CD8-positive, alpha-beta T cell (primary cell): ENCODE measurements at places on chromosomes 7 and 10.

- no peak for DNase-seq
These were observed 54.3 kb upstream of the KCND2 start for GRCh38 chr7:120218712-120219111.

- DNase-seq = no peak
These were observed 11.1 kb upstream of the ENO4 start for GRCh38 chr10:116838143-116838725.

DNA sequence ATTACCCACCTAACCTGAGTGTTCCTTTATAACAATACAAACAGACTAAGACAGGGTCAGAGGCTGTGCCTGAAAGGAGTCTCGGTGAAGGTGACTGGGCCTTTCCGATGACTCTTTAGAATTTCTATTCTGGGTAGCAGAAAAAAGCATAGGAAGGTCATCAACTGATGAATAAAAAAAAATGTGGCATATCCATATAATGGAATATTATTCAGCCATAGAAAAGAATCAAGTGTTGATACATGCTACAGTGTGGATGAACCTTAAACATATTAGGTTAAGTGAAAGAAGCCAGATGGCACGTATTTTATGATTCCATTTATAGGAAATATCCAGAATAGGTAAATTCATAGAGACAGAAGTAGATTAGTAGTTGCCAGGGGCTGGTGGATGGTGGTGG is 83.4 kb downstream of the LRMDA start:
- DNase-seq = no peak

- no peak for DNase-seq
These were observed 36.4 kb downstream of the CUBN start for GRCh38 chr10:17092986-17093803.

GRCh38 chr7:74051193-74051592 is 23.2 kb downstream of the ELN start:
- DNase-seq = no peak

- no peak for DNase-seq
These were observed 113.3 kb downstream of the ARHGAP22 start for GRCh38 chr10:48491392-48492139.

- no peak for DNase-seq
These were observed 1.7 kb downstream of the KLF6 start for GRCh38 chr10:3783316-3783681.

DNA sequence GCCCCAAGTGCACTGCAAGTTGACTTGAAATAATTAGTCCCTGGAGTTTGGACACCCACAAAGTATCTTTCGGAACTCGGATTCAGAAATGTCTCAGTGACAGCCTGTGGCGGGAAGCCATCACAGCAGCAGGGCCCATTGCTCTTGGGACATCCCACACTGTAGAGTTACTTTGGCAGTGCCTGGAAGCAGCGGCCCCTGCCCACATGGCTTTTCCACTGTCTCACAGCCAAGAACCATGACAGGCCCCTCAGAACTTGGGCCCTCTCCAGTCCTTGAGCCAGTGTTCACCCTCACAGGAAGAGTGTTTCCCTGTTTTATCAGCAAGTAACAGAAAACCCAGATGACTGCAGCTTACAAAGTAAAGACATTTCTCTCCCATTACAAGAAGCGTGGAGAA is 477.0 kb upstream of the GALNT17 start:
- no peak for DNase-seq

GRCh38 chr7:1817061-1817712 is 147.1 kb downstream of the ELFN1 start:
- DNase-seq = no peak

DNA sequence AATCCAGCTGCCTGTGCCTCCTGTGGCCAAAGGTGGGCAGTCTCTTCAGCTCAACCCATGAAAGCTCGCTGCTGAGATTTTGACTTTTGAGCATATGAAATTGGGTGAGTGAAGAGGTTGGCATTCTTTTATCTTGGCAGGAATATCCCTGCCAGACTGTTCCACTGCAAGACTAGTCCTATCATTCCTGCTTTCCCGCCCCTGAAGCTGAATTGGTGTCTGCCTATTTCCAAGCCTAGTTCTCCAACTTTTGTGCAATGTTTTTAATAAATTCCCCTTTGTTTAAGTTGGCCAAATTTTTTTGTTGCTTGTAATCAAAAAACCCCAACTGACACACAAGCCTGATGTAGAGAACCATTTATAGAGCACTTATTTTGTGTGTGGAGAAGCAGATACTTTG is 34.8 kb upstream of the BICC1 start:
- no peak for DNase-seq

DNA sequence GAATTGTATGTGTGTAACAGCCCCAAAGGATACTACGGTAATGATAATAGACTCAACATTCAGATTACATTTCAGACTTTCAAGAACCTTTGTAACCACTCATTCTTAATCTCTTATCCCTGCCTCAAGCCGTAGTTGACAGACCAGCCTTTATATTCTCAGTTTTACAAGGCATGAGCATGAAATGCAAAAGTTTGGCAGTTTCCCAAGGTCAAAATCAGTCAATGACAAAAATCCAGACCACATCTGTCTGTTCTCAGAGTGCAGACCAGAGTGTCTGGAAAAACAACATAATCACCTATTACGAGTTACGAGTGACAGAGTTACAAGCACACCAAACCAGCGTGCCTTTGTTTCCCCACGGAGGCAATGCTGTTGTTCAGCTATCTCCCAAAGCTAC is 178.6 kb upstream of the LRGUK start:
- no peak for DNase-seq

GRCh38 chr7:158633055-158633956 is 45.7 kb upstream of the PTPRN2 start:
- DNase-seq = no peak

DNA sequence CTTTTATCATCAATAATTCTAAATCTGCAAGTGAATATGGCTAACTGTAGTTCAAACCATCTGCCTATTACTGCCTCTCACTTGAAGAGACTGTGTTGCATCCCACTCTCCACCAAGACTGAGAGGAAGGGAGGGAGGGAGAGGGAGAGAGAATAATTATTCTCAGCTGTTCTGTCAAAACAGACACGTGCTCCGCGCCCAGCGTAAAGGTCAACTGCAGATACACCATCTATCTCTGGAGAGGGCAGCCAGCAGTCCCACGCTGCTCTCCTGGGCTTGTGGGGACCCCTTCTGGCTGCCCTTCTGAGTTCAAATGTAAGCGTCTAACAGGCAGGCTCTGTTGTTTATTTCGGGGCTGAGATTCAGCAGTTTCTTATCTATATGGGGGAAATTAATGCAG is 625.5 kb upstream of the GALNT17 start:
- no peak for DNase-seq

DNA sequence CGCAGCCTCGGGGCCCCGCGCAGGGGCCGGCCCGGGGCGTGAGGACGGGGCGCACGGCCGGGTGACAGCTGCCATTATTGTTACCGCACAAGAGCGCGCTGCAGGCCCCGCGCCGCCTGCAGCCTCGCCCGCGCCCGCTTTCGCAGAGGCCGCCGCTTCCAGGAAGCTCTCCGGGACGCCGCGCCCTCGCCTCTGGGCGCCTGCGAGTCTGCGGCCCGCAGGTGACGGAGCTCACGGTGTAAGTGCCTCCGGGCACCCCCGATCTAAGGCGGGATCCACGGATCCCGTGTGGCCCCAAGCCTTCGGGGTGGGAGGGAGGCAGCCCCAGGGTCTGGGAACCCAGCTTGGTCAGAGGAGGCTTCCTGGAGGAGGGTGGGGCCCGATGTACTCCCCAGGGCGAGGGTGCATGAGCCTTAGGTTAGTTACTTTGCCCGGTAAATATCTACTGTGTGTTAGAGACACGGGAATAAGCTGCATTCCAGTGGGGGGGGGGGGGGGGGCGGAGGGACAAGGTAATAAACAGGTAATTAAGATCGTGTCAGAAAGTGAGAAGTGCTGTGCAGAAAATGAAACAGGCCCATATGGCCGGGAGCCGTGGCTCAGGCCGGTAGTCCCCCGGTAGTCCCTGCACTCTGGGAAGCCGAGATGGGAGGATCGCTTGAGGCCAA is 638 bp downstream of the IQCE start:
- DNase-seq = no peak

DNA sequence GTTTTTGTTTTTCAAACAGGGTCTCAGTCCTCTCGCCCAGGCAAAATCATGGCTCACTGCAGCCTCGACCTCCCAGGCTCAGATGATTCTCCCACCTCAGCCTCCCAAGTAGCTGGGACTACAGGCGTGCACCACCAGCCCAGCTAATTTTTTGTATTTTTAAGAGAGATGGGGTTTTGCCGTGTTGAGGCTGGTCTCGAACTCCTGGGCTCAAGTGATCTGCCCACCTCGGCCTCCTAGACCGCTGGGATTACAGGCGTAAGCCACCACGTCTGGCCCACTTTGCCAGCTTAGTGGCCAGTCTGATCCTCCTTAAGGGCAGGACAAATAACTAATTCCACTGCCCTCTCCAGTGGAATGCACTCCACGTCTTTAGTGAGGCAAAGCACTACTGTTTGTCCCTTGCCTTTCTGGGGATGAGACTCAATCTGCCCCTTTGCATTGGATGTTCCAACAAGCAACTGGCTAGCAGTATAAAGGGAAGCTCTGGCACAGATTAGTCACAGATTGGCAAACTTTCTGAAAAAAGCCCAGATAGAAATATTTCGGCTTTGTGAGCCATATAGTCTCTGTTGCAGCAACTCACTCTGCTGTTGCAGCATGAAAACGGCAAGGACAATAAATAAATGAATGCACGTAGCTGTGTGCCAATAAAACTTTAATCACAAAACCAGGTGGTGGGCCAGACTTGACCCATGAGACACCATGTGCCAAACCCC is 143.8 kb upstream of the RHEB start:
- no peak for DNase-seq

- no peak for DNase-seq
These were observed 130.1 kb downstream of the DNAJB6 start for GRCh38 chr7:157466867-157467261.

GRCh38 chr7:13540429-13540828 is 449.0 kb downstream of the ETV1 start:
- no peak for DNase-seq

DNA sequence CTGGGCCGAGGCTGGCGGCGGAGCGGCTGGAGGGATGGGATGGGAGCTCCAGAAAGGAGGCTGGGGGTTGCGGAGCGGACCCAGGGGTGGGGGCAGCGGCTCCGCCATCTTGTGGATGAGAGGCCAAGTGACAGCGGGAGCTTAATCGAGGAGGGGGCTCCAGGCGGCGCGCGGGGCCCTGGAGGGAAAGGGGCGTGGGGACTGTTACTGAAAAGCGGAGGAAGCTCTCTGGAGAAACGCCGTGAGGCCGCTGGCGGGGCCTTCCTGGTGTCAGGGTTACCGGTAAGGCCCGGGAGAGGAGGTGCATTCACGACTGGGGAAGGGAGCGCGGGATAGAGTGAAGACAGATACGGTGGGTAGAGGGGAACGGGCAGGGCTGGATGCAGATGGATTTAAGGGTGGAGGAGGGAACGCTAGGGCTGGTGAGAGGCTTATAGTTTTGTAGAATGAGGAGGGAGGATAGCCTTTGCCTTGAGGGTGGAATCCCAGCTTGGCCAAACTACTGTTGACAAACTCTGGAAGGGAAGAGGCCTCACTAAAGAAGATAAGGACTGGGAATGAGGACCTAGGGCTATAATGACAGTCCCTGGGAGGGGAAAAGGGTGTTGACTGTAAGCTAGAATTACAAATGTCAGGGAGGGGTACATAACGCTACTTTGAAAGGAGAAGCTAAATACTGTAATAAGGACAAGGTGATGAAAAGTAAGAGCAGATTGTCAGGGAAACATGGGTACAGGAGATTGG is 535 bp downstream of the BTRC start:
- peak; percentile 57 for DNase-seq

GRCh38 chr7:13724977-13725566 is 264.4 kb downstream of the ETV1 start:
- DNase-seq = no peak

DNA sequence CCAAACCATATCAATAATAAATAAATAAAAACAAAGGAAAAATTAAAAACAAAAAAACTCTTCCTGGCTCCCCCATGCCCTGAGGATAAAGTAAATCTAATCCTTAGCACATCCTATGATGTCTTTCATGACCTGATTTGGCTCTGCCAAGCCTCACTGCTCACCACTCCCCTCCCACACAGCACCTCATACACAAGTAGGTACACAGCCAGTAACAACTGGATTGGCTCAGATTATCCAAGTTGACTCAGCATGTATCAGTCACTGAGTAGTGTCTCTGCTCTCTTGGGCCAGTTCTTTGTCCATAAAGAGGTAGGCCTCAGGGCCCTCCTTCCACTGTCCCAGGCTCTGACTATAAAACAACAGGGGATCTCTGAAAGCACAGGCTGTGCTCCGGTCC is 99.6 kb downstream of the STRA8 start:
- DNase-seq = no peak

DNA sequence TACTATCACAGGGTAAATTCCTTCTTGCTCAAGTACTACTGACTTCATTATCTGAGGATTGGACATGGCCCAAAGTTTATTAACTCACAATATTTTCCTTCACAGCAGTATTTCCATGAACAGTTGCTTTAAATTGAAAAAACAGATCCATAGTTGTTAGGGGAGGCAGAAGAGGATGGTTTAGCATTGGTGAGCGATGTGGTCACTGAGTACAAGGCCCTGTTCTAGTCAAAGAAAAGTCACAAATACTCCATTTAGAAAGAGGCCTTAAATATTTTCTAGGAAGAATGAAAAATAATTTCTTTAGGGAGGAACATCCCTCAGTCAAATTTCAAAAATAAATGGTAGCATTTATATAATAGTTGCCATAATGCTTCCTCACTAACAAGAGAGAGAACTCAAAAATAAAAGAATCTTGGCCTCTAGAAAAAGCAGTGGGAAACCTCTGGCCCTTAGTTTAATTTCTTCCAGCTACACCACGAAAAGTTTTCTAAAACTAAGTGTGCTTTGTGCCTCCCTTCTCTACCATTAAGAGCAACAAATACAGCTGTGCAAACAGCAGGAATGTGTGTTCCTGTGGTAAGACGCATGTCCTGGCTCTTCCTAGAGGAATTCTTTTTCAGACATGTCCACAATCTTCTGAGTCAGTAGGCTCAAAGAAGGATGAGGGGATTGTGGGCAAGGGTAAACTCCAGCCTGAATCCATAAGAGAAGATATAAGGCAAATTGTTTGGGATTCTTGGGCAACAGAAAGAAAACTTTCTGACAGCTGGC is 105.7 kb downstream of the HOXA1 start:
- no peak for DNase-seq

- no peak for DNase-seq
These were observed 1.0 kb upstream of the PLXDC2 start for GRCh38 chr10:19815036-19815730.

DNA sequence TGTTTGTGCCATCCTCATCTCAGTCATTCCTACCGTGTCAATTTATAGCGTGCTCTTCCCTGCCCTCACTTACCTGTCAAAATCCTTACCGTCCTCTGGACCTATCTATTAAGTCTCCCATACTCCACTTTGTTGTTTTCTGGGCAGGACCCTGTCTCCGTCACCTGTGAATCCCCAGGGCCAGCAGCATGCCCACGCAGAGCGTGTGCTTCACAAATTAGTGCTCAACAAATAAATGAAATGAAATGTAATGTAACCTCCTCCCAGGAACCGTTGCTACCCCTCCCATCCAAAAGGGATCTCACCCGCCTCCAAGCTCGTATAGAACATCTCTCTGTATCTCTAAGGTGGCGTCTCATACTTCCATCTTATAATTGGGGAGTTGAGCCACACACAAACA is 589.9 kb upstream of the MGMT start:
- no peak for DNase-seq
